ENCODE measurements at places on chromosomes 2 and 18.

GRCh38 chr2:158443606-158444005 lies 12.9 kb downstream of the CCDC148 start:
- DNase-seq = no peak

GRCh38 chr18:62964432-62964831 lies 249.1 kb downstream of the PHLPP1 start:
- no peak for DNase-seq

DNA sequence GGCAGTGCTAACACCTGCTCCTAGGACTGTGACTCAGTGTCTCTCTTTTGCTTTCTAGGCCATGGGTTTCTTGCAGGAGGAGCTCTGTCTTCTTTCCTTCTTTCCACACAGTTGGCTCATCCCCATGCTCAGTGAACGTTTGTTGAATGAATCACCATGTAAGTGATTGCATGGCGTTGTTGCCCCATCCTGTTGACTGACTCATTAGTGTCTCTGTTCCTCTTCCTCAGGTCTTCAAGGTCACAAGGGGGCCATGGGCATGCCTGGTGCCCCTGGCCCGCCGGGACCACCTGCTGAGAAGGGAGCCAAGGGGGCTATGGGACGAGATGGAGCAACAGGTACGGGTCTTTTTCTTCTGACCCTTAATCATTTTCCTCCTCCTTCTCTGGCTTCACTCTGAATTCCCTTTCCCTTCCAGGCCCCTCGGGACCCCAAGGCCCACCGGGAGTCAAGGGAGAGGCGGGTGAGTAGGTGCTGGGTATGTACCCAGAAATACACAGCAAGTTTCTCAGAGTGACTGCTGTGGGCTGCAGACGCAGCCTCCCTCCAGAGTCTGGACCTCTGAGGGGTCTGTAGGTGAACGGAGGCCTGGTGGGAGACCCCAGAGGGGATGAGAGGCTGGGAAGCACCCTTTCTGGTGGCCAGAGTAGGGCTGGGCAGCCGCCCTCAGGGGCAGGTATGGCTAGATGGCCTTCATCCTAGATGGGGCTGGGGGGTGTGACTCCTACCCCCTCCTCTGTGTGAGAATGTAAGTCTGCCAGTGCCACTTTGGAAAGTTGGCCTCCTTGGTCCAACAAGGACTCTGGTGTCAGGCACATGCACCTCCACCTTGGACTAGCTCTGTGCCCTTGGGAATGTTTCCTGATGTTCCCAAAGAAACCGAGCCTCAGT lies 32.4 kb downstream of the MARCO start:
- DNase-seq = no peak

DNA sequence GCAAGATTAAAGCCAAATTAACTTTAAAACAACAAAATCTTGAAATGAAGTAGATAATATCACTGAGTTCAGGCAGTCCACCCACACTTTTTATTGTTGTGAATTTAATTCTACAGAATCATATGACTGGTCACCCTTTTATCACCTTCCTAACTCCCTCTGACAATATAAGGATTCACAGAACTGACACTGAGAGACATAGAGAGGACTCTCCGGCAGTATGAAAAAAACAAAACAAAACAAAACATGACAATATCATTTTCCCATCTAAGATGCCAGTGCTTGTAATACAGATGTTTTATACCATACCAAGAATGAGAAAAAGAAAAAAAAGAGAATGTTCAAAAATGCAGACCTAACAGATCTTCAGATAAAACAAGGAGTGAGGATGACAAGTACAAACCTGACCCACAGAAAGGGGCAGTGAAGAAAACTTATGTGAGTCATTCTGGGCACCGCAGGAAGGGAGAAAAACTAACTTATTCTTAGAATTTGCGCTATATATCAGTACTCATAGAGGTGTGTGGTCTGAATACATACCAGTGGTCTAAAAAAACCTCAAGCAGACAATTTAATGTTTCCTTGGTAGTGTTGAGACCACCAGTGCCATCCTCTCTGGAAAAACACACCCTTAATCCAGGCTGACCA lies 136.6 kb downstream of the ZAP70 start:
- no peak for DNase-seq

- peak; percentile 35 for DNase-seq
Observed at GRCh38 chr18:52175406-52175805, 164.6 kb upstream of the DCC start.

- no peak for DNase-seq
Observed at GRCh38 chr2:12010059-12010458, 263.6 kb downstream of the LPIN1 start.

DNA sequence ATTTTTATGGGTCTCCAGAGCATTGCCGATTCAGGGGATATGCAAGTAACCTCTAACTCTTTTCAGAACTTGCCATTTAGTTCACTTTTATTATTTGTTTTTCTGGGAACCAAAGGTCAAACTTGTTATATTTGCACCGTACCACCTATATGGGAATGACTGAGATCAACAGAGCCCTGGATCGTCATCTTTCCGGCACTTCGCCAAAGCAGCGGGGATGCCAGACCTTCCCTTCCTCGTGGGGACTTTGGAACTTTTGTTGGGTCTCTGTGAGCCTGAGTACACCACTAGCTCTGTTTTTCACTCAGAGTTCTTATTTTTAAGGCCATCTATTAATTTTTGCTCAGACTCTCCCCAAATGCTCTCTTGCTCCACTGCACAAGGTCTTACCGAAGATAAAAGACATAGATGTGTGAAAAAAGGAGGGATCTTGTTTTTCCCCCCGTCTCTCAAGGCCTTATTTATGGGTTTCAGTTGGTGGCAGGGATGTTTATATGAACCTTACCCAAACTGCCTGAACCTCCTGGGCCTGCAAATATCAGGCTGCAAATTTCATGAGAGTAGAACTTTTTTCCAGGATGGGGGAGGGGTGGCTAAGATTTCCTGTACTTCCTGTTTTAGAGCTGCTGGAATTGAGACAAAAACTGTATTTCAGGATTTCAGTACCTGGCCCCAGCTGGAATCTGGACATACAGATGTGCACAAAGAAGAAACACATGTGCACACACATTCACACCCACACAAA lies 350.3 kb downstream of the HRH4 start:
- DNase-seq = no peak

GRCh38 chr2:187855689-187856088 lies 301.5 kb upstream of the TFPI start:
- no peak for DNase-seq

- DNase-seq = no peak
Observed at GRCh38 chr2:20444101-20444992, 2.5 kb upstream of the RHOB start.

DNA sequence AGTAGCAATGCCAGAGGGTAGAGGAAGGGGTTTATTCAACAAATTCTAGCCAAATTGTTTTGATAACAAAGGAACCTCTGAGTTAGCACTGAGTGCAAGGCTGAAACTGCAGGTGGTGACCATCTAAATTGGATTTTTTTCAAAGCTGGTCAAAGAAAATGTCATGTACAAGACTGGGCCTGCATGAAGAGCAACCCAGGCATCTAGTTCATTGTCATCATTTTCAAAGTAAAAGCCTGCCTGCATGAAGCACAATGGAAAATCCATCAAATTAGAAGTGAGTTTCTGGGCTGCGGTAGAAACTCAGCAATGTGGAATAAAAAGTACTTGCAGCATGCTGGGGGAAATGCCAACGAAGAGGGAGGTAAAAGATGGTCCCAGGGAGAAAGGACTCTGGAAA lies 80.8 kb upstream of the PPP1CB start:
- DNase-seq = no peak

GRCh38 chr2:171894612-171894947 lies 536 bp upstream of the SLC25A12 start:
- no peak for DNase-seq
